ENCODE measurements at places on chromosomes 1 and 21. TPM values are rescaled to one million over a fixed set of nuclear protein-coding genes. Genes with fewer than 3 reads are reported as not detected.
A peak's percentile ranks its signal among the peaks of the same experiment; 100 is the strongest.

SPRR2B gene
- total RNA-seq = not detected

TNFRSF25 gene
- 10.1 TPM for total RNA-seq

ARV1 gene
- 17.1 TPM for total RNA-seq

LRRC3 gene
- 0.61 TPM for total RNA-seq

DNA sequence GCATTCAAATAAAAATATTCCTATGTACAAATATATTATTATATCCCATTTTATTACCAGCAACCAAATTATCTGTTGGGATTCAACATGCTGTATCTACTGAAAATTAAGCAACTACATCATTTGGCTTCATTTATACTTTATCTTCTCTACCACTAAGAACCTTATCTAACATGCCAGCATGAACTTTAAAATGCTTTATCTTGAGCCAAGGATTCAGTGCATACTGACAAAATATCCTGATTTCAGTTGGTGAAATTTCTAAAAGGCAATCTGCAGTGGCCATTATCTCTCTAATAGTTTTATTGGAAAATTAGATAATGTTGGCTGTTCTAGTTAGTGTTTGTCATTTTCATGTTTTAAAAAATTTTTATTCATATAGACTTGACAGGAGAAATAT is 1149.9 kb downstream of the KCNT2 start:
- no peak for DNase-seq

DNA sequence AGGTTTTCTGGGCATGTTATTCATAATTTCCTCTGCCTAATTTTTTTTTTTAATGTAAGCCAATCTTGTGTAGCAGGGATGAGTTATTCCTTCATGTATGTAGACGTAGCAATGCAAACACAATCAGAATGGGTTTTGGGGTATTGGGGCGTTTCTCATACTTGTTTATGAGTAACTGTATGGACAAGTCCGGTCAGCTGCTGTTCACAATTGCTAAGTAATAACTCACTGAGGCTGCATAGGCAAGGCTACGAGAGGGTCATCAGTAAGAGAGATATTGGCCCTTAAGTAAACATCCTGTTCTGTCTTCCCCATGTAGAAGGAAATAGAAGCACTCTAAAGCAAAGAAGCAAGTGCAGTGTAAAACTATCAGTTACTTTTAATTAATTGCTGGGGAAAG is 9.5 kb upstream of the TARS2 start:
- peak; percentile 20 for DNase-seq

DNA sequence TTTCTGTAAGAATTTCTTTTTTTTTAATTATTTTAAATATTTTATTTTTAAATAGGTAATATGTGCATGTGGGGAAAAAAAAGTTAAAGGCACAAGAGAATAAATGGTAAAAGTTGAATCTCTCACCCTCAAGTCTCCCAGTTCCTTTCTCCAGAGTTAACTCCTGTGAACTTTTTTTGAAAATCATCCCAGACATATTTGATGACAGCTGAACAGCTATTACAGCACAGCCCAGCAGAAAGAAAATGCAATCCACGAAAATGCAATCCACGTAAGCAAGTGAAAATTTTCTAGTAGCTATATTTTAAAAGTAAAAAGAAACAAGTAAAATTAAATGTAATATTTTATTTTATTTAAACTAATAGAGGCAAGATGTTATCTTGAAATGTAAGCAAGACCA is 310.0 kb upstream of the RUNX1 start:
- no peak for DNase-seq

DNA sequence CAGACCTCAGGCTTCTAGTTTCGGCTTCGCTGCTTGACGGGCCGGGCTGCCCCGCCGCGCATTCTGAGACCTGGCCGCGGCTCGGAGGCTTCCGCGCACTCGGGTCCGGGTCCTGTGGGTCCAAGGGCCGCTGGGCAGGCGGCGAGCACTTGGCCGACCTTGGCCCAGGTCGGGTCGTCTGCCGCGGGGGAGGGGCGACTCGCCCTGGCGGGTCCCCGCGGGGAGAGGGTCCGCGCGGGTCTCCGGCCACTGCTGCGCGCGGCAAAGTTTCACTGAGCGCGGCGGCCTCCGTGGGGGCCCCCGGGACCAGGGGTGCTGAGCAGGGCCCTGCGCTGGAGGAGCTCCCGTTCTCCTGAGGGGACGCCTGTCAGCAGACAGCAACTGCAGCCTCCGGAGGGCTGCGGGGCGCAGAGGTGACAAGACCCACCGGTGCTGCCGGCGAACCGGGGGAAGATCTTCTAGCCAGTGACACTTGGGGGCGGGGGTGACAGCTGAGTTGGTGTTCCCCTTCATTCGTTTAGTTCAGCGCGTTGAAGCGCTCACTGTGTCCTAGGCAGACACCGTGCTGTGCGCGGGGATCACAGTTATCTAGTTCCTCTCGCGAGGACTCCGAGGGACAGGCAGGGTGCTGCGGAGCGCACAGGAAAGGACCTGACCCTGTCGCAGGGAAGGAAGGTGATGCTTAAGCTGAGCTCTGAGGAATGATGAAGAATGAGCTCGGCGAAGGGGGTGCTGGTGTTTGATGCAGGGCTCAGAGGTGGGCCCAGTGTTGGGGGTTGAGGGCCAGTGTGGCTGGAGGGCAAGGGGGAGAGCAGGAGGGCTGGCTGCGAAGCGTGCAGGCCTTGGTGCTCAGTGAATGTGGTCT is 725 bp downstream of the MTFR1L start:
- peak; percentile 31 for DNase-seq

- DNase-seq = no peak
Measured at GRCh38 chr1:96967311-96967710, 245.7 kb downstream of the PTBP2 start.

DNA sequence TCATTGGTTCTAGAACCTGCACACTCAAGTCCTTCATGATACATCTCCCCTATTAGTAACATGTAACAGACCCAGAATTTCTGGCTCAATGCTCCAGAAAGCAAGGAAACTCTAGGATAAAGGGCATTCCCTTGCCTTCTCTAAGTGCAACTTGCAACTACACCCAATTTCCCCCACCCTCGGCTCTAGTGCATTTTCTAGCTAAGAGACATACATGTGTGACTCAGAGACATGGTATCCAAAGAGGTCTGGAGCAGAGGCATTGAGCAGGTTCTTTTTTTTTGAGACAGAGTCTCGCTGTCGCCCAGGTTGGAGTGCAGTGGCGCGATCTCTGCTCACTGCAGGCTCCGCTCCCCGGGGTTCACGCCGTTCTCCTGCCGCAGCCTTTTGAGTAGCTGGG is 132.9 kb downstream of the ZC3H11B start:
- DNase-seq = no peak

All from Calu3 (cell line).